ENCODE measurements at places on chromosomes 5 and 9.

GRCh38 chr9:124828489-124829333 lies 24.5 kb upstream of the WDR38 start:
- no peak for DNase-seq

DNA sequence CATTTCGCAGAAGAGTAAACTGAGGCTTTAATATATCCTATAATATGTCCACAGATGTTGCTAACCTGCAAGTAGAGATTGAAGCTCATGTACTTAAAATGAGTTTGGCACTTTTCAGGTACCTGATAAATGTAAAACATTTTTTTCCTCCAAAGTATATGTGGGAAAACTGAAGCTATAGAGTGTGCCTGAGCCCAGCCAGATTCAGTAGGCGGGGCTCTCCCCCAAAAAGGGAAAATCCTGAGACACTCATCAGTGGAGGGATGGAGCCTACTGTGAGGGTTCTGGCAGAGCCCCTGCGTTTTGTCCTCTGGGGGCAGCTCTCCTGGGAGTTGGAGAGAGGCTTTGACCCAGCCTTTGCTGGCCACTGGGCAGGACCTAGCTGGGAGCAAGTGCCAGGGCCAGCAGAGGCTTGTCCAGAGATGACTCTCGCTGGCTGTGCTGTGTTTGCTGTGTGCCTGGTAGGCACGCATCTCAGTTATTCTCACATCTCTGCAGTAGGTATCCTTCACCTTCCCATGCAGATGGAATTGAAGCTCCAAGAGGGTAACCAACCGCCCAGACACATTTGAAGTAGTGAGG lies 81.1 kb upstream of the SPRY4 start:
- no peak for DNase-seq

- no peak for DNase-seq
These were observed 527.2 kb downstream of the KCTD16 start for GRCh38 chr5:144697847-144698262.

DNA sequence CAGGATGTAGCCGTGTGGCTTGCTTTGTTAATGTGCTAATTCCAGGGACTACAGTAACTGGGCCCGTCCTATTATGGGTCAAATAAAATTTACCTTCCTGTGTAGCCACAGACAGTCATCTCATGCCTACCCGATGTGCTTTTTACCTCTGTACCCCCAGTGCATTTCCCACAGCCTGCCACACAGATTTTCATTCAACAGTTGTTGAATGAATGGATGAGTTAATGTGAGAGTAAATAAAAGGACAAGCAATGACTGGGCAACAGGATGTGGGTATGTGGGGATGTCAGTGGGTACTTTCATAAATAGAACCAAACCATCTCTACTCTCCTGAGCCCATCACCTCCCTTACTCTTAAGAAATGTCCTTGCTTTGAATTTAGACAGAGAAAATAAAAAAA lies 441.2 kb upstream of the ZNF462 start:
- no peak for DNase-seq

DNA sequence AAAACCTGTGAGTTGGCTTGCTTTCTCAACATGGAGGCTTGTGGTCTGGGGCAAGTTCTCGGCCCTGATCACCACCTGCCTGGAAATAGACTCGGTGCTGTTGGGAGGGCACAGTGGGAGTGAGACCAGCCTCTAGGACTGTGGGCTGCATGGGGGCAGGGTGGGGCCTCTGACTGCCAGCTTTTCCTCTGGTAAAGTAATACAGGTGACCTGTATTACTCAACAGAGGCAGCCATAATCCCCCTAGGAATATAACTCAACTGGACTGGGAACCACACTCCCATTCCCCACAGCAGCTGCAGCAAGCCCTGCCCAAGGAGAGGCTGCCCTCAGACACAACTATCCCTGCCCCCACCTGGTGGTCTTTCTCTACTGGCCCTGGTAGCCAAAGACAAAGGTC lies 72.8 kb downstream of the C9orf153 start:
- no peak for DNase-seq
